Activated CD8-positive, alpha-beta memory T cell treated with anti-CD3 and anti-CD28 coated beads, Interleukin-2, amount 50 U/mL, for 48 hours (primary cell): ENCODE measurements at places on chromosomes 12 and 14.

- no peak for DNase-seq
Observed at GRCh38 chr14:81406863-81407262, 6.7 kb upstream of the STON2 start.

GRCh38 chr12:63779498-63780481, at the start of gene RXYLT1:
TSS of gene RXYLT1 (plus strand) at chr12:63779909. CDS start at chr12:63779961, 52 bp downstream.
- DNase-seq, result peak; percentile 93

GRCh38 chr12:109983432-109984142, 12.6 kb downstream of the GIT2 start:
- DNase-seq, result no peak

DNA sequence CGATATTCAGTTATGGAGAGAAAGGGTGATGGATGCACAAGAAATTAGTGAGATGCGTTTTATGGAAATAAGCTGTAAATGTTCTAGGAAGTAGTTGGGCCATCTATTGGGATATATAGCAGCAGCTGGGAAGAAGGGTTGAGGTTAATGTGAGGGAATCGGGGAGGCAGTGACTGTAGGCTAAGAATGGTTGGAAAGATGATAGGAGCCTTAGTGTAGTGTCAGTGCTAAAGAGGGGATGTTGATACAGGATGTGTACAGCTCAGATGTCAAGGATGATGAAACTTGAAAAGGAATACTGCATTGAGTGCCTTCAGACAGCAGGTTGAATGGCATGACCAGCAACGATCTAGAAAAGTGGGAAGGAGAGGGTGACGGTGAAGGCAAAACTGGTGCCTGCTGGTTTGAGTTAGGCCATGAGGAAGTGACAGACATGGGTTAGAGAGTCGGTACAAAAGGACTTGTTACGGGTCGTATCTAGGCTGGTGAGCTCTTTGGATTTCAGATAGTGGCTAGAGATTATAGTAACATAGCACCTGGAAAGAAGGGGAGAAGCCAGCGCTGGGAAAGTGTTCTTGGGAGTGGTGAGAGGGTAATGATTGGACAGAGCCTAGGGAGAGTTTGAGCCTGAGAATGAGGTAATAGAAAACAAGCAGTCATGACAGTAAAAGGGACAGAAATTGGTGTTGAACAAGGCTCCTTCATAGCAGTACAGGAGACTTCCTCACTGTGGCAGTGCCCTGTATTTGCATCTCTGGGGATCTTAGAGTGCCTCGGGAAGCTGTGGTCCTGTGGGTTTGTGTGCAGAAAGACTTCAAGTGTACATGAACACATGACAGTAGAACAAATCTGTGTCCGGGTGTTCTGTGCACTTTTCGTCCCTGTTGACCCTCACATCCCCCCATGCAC, 9.6 kb downstream of the MARS1 start:
- no peak for DNase-seq

- no peak for DNase-seq
Observed at GRCh38 chr12:100927826-100928225, 133.2 kb downstream of the ANO4 start.

GRCh38 chr14:54443981-54444380, 2.8 kb upstream of the CNIH1 start:
- no peak for DNase-seq

- DNase-seq, result no peak
Observed at GRCh38 chr12:12560587-12561370, 1.9 kb downstream of the DUSP16 start.

- no peak for DNase-seq
Observed at GRCh38 chr12:95553197-95553943, 2.1 kb upstream of the USP44 start.

DNA sequence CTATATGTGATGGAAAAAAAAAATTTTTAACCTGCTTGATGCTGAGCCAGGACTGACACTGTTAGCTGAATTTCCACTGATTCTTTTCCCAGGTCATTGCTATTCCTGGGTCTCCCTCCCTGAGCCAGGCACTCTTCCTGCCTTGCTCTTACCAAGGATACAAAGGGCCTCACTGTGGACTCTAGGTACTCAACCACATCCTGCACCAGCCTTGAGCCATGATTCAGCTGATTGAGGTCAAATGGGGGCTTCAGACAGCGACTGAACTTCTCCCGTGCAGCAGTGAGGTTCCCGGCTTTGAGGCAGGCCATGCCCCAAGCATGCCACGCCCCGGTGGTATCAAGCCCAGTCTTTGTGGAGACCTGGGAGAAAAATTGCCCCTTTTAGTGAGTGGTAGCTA, 54.3 kb downstream of the ZFYVE26 start:
- no peak for DNase-seq

DNA sequence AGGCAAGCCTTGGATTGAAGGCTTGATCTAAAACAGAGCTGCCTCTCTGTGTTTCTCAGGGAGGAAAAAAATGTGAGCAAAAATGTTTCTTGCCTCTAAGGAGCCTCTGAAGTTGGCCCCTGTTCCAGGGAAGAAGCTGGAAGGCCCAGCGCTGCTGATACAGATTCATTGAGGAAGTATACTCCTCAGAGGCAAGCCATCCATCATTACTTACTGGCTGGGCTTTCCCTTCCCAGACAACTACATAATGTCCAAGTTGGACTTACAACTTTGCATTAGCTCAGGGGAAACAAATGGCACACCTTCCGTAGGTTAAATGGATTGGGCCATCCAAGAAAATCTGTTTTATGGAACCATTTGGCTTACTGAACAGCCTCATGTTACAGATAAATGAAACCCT, 263.7 kb upstream of the SEL1L start:
- DNase-seq, result no peak

- no peak for DNase-seq
Observed at GRCh38 chr12:25716842-25717241, 163.8 kb upstream of the LMNTD1 start.

GRCh38 chr14:104135904-104136471, 2.4 kb upstream of the KIF26A start:
- no peak for DNase-seq

DNA sequence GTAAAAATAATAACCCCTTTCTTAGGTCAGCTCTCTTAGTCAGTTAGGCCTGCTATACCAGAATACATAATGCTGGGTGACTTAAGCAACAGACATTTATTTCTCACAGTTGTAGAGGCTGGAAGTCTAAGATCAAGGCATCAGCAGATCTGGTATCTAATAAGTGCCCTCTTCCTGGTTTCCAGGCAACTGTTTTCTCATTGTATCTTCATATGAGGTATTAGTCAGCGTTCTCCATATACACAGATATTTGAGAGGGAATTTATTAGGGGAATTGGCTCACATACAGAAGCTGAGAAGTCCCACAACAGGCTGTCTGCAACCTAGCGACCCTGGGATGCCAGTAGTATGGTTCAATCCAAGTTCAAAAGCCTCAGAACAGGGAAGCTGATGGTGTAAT, 896.0 kb downstream of the GALC start:
- DNase-seq, result no peak

- no peak for DNase-seq
Observed at GRCh38 chr12:93191956-93192355, 185.8 kb upstream of the NUDT4 start.

- no peak for DNase-seq
Observed at GRCh38 chr12:119630223-119630780, 36.7 kb downstream of the TMEM233 start.

- no peak for DNase-seq
Observed at GRCh38 chr12:69947897-69948296, 122.9 kb downstream of the MYRFL start.

DNA sequence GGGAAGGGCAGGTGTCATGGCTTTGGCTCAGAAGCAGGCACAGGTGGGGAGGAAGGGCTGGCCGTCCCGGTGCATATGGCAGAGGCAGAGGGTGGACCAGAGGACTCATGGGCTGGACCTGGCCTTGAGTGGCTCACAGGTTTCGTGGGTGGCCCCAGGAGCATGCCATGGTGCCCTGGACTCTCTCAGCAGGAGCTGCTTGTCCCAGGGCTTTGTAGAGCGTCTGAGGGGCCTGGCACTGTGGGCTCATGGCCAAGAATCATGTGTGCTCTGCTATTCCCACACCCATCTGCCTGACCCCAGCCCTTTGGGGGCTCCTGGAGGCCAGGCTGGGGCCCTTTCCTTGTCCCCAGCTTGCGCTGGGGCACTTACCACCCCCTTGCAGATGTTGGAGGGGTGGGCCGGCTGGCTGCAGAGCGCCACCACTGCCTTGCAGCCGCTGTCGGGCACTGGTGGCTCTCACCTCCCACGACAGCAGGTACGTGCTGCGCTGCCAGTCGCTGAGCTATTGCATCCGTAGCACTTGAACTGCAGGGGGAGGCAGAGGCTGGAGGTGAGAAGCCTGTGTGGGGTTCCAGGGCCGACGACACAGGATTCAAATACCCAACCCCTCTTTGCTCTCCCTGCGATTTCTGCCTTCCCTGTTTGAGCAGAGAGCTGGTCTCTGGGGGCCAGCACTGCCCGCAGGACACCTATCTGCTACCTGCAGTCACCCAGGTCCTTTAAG, 187.4 kb upstream of the PRMT8 start:
- no peak for DNase-seq

DNA sequence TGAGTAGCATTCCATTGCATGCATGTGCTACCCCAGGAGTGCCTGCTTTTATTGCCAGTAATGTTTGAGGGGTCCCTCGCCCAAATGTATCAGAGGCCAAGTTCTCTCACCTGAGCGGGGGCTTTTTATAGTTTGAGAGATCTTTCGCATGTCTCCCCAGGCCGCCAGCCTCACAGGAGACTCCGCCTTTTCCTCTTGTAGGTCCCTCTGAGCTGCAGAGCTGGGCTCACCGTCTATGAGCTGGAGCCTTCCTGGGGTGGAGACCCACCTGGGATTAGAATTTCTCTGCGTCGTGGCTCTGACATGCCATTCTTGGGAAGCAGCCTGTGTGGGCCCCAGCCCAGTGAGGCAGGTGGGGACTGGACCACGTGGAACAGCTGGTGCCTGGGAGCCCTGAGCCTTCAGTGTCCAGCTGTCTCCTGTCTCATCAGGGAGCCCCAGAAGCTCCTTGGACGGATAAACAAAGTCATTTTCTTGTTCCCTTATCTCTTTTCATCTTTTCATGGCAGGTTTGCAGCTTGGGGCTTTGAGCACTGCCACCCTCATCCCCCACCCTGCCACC, 261.7 kb upstream of the CRY1 start:
- no peak for DNase-seq

GRCh38 chr12:112590281-112590680, 171.5 kb downstream of the PTPN11 start:
- DNase-seq, result no peak

GRCh38 chr12:116861320-116861719, 19.9 kb downstream of the HRK start:
- DNase-seq, result no peak

DNA sequence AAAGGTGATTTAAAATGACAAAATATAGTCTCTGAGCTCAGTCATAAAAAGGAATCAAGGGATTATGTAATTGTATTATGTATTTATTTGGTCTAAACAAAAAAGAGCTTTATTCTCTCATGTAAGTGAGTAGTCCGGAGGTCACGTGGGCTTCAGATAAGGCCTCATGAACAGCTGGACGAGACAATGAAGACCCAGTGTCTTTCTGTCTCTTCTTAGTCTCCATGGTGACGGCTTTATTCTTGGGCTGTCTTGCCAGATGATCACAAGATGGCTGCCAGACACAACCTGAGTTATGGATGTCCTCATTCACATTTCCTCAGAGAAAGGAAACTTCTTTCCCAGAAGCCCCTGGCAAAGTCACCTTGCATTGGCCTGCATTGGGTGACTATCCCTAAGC, 98.6 kb downstream of the ARF6 start:
- DNase-seq, result no peak

DNA sequence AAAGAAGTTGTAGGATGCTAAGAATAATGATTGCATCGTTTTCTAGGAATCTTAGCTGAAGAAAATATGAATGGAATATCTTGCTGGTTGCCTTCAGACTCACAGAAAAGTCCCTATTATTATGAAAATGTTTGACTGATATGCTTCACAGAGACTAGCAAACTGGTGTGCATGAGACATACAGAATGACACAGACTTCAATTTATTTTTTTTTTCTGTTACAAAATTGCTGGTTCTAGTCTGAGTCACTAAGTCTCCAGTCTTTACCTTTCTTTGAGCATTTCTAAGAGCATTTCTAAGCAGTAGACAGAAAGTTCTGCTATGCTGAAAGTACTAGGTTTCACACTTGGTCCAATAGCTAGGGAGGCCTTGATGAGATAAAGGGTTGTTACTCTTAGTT, 377.6 kb upstream of the ATP2B1 start:
- no peak for DNase-seq

GRCh38 chr14:68085742-68086141, 266.2 kb downstream of the RAD51B start:
- no peak for DNase-seq
